ENCODE measurements at places on chromosomes 16 and 17. TPM values are rescaled to one million over a fixed set of nuclear protein-coding genes. Genes with fewer than 3 reads are reported as not detected.

Gene C17orf78
- total RNA-seq: not detected

Gene FAM171A2
- total RNA-seq: 2.3 TPM

Gene SYT17
- 4.2 TPM for total RNA-seq

Gene CDK3
- total RNA-seq: 5.6 TPM

Gene ANKRD40CL
- not detected for total RNA-seq

Gene GLYR1
- total RNA-seq: 88.4 TPM

Gene KRTAP3-2
- total RNA-seq: not detected

Gene SMPD3
- 0.08 TPM for total RNA-seq

Gene ACSM2A
- total RNA-seq: not detected

Gene RAMP2
- total RNA-seq: 4.0 TPM

Gene EVPLL
- not detected for total RNA-seq

Gene KREMEN2
- not detected for total RNA-seq

Gene PTX4
- total RNA-seq: not detected

Gene STH
- not detected for total RNA-seq

Gene MT1F
- total RNA-seq: 1.7 TPM

Gene KLHL10
- total RNA-seq: 0.67 TPM

Gene C17orf67
- total RNA-seq: 1.1 TPM

Gene AATF
- total RNA-seq: 36.1 TPM

Gene RFWD3
- total RNA-seq: 22.1 TPM

Gene TSPAN10
- 0.30 TPM for total RNA-seq

Gene COX6A2
- not detected for total RNA-seq

Gene PRAC2
- total RNA-seq: not detected

Gene CDRT4
- total RNA-seq: 5.4 TPM

Gene RAB37
- 1.5 TPM for total RNA-seq

Gene NACA2
- not detected for total RNA-seq

Gene FN3KRP
- total RNA-seq: 12.8 TPM

Gene ASGR1
- total RNA-seq: 1.2 TPM

Gene NARF
- 78.1 TPM for total RNA-seq

Gene ZNF764
- 13.1 TPM for total RNA-seq

Gene OR4D1
- total RNA-seq: not detected

Gene TTYH2
- total RNA-seq: 6.1 TPM

Gene PYDC1
- not detected for total RNA-seq

Gene KRT222
- 2.4 TPM for total RNA-seq

Gene CLEC3A
- 0.27 TPM for total RNA-seq

Gene ZG16
- total RNA-seq: not detected

Gene MT1E
- 101 TPM for total RNA-seq

Gene SGCA
- total RNA-seq: 73.8 TPM

Gene CLEC18A
- total RNA-seq: not detected

Gene KRTAP1-5
- not detected for total RNA-seq

Gene TBC1D28
- not detected for total RNA-seq

Gene CAPNS2
- total RNA-seq: 0.94 TPM
